ENCODE measurements at places on chromosomes 12 and 14.

- DNase-seq: no peak
Observed at GRCh38 chr12:131716282-131716681, 5.4 kb downstream of the SFSWAP start.

- no peak for DNase-seq
Observed at GRCh38 chr12:4107436-4107878, 166.1 kb upstream of the CCND2 start.

GRCh38 chr12:57129889-57130288 lies 1.6 kb downstream of the LRP1 start:
- no peak for DNase-seq

GRCh38 chr12:112166051-112167015 lies 41.0 kb downstream of the TRAFD1 start:
- DNase-seq: no peak

DNA sequence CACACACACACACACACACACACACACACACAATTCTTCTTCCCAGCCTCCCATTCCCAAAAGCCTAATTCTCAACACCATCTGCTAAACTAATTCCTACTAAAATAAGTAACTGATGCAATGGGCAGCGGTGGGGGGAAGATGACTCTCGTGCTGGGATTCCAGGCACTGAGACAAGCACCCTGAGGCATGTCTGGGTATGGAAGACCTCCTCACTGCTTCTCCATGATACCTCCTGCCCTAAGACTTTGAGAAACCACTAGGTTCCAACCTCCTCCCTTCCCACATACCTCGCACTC lies 789 bp upstream of the VWF start:
- no peak for DNase-seq

- DNase-seq: no peak
Observed at GRCh38 chr12:93738199-93739058, 61.3 kb downstream of the CRADD start.

GRCh38 chr12:57011438-57012424 lies 4.6 kb downstream of the TAC3 start:
- no peak for DNase-seq

DNA sequence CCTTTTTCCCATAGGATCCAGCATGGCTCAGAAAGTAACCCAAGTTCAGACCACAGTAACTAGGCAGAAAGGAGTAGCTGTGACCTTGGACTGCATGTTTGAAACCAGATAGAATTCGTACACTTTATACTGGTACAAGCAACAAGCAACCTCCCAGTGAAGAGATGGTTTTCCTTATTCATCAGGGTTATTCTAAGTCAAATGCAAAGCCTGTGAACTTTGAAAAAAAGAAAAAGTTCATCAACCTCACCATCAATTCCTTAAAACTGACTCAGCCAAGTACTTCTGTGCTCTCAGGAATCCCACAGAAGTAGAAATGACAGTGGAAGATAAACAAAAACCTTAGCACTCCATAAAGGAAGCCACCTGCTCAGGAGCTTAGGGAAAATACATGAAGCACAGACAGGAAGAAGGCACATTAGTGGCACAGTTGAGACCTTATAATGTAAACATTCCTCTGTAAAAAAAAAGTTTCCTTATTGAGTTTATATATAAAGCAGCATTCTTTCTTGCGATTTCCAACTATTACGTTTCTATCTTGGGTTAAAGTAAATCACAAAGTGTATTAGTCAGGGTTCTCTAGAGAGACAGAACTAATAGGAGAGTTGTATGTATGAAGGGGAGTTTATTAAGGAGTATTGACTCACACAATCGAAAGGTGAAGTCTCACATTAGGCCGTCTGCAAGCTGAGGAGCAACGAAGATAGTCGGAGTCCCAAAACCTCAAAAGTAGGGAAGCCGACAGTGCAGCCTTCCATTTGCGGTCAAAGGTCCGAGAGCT lies 398.4 kb downstream of the DAD1 start:
- no peak for DNase-seq

DNA sequence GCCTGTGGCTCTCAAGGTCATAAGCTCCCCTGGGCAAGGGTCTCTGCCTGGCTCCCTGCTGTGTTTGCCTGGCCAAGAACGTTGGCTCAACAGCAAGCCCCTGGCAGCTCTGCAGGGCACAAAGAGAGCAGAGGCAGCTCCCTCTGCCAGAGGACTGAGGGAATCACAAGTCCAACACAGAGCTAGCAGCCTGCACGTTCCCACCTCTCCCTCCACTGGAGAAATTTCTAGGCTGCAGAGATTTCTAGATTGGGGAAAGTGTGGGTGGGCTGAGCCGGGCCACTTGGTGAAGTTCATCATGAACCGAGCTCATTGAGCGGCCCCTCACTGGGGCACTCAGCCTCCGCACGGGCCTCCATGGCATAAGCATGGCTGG lies 19.8 kb downstream of the ZFYVE21 start:
- DNase-seq: no peak

DNA sequence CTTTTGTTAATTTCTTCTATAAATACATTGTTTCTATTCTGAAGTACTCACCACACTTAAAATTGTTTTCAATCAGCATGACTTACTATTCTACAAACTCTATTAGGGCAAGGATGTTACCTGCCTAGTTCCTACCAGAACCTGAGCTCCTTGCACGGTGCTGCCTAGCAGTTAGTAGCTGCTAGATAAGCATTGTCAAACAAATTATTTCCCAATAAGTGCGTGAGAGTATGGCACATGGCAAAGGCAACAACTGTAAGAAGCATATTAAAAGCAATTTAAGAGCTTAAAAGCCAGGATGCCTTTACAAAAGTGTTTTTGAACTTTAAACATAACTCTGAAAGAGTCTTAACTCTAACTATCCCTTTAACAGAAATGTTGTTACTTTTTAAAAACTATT lies 8.2 kb upstream of the LYZ start:
- DNase-seq: no peak

- DNase-seq: peak; percentile 60
Observed at GRCh38 chr14:95290871-95291431, 28.8 kb downstream of the CLMN start.

GRCh38 chr12:30696486-30696885 lies 817 bp upstream of the IPO8 start:
- DNase-seq: no peak

DNA sequence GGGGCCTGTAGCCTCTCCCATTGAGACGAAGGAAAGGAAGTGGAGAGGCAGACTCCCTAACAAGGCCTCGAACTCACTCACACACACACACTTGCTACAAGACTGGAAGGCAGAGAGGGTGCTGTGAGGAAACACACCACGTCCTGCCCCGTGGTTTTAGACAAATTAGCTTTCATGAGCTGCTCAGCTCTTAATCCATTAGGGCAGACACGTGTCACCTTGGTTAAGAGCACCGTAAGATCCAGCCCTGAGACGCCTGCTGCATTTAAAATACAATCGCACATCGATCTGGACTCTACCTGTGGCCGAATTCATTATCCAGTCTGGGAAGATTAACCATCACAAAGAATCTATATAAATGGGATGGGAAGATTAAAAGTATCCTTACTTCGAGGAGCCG lies 72.0 kb downstream of the RIMBP2 start:
- no peak for DNase-seq

- DNase-seq: no peak
Observed at GRCh38 chr12:39935275-39935674, 170.6 kb downstream of the SLC2A13 start.

GRCh38 chr12:41436076-41436475 lies 248.0 kb downstream of the PDZRN4 start:
- no peak for DNase-seq

- no peak for DNase-seq
Observed at GRCh38 chr12:66050610-66051009, 79.9 kb downstream of the LLPH start.

- no peak for DNase-seq
Observed at GRCh38 chr12:92886131-92886530, 43.0 kb downstream of the EEA1 start.

GRCh38 chr14:106883218-106883692 lies 1356.9 kb downstream of the TMEM121 start:
- no peak for DNase-seq

GRCh38 chr14:34060651-34060999 lies 109.8 kb upstream of the EGLN3 start:
- no peak for DNase-seq

GRCh38 chr14:52007637-52008036 lies 18.3 kb downstream of the RTRAF start:
- DNase-seq: no peak

GRCh38 chr14:70804556-70805162 lies 4.7 kb downstream of the MAP3K9 start:
- DNase-seq: no peak

GRCh38 chr14:102901633-102902032 lies 20.8 kb upstream of the AMN start:
- DNase-seq: no peak

DNA sequence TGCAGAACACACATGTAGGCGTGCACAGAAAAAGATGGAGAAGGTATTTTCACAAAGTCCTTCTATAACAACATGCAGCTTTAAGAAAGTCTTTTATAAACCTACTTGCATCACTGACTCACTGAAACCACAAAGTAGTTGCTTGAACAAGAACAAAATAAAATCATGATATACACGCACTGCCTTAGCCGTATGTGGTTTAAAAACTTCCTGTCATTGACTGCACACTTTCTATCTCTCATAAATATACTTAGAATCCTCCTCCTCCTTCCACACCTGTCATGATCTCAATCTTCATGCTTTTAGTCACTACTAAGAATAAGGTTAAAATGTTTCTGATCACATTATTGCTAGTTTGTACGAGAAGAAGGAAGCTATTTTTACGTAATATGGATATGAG lies 31.8 kb upstream of the RAD51AP1 start:
- no peak for DNase-seq

DNA sequence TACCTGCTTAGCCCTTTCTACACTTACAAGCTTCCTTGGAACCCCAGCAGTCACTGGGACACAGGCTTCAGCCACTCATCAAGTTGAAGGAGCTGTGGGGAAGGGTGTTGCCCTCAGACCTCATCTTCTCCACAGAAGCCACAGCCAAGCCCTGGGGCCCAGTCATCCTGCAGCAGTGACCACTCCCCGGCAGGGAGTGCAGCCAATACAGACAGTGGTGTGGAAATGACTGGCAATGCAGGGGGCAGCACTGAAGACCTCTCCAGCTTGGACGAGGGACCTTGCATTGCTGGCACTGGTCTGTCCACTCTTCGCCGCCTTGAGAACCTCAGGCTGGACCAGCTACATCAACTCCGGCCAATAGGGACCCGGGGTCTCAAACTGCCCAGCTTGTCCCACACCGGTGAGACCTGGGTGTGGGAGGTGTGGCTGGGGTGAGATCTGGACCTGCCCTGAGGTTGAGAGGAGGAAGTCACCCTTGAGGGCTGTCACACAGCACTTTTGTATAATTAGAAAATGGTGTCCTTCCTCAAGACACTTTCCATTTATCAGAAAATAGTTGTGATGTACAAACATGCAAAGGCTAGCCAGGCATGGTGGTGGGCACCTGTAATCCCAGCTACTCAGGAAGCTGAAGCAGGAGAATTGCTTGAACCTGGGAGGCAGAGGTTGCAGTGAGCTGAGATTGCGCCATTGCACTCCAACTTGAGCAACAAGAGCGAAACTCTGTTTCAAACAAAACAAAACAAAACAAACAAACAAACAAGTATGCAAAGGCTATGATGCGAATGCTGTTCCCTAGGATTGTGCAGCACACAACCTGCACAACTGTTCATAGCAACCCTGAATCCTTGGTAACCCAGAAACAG lies 9.9 kb downstream of the GLI1 start:
- no peak for DNase-seq

GRCh38 chr12:123041042-123041531 lies 60.6 kb downstream of the ARL6IP4 start:
- DNase-seq: peak; percentile 68

- no peak for DNase-seq
Observed at GRCh38 chr14:103908580-103908979, 19.7 kb upstream of the TDRD9 start.

DNA sequence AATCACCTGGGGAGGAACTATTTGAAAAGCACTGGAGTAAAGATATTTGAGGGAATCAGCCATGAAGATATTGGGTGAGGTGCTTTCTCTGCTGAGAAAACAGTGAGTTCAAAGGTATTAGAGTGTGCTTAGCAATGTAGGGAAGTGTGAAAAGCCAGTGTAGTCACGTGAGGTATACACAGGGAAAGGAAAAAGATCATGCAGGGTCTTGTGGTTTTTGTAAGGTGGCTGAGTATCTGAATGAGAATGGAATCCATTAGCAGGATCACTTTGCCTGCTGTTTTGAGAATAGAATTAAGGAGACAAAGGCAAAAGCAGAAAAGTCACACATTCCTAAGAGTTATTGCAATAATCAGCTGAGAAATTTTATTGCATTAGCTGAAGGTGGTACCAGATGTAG lies 193.0 kb downstream of the PIK3C2G start:
- no peak for DNase-seq

GRCh38 chr14:95663226-95663797 lies 22.9 kb upstream of the TCL1B start:
- no peak for DNase-seq

- no peak for DNase-seq
Observed at GRCh38 chr12:109531411-109531810, 41.9 kb downstream of the MMAB start.

DNA sequence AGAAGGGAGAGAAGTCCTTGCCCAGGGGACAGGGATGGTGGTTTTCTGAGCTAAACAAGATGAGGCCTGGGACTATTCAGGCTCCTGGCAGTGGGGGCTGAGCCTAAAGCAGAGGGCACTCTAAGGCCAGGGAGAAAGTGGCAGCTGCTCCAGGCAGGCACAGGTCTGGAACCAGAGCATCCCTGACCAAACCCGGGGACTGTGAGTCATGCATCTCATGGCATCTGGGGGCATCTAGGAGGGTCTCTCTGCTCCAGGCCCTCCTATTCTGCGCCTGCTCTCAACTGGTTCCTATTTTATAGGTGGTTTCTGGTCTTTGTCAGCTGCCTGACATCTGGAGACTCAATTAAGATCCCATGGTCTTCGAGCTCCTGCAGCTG lies 11.6 kb downstream of the KRT7 start:
- DNase-seq: no peak

DNA sequence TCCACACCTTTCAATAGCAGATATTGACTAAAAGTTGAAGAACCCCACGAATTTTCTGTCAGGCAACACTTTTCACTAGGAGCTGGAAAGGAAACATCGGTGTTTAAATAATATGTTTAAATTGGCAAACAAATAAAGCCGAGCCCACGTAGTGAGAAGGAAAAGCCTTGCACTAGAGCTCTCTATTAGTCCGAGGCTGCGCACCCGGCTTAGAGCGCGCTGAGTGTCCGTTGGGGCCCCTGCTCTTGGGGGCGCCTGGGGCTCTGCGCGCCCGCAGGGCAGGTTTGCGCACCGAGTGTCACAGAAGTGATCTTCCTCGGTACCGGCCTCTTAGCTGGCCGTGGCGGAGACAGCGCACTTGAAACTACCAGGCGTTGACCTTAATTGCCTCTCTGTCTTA lies 6.4 kb downstream of the TTC6 start:
- DNase-seq: no peak

- DNase-seq: no peak
Observed at GRCh38 chr14:77641534-77642341, 25.3 kb upstream of the SPTLC2 start.

GRCh38 chr12:88630561-88630960 lies 50.3 kb upstream of the KITLG start:
- no peak for DNase-seq

GRCh38 chr12:116172224-116172849 lies 105.2 kb downstream of the MED13L start:
- no peak for DNase-seq

Measured in NCI-H187 treated with DMSO at 0.1 percent for 48 hours (cell line).